ENCODE measurements at places on chromosomes 3 and 15.

DNA sequence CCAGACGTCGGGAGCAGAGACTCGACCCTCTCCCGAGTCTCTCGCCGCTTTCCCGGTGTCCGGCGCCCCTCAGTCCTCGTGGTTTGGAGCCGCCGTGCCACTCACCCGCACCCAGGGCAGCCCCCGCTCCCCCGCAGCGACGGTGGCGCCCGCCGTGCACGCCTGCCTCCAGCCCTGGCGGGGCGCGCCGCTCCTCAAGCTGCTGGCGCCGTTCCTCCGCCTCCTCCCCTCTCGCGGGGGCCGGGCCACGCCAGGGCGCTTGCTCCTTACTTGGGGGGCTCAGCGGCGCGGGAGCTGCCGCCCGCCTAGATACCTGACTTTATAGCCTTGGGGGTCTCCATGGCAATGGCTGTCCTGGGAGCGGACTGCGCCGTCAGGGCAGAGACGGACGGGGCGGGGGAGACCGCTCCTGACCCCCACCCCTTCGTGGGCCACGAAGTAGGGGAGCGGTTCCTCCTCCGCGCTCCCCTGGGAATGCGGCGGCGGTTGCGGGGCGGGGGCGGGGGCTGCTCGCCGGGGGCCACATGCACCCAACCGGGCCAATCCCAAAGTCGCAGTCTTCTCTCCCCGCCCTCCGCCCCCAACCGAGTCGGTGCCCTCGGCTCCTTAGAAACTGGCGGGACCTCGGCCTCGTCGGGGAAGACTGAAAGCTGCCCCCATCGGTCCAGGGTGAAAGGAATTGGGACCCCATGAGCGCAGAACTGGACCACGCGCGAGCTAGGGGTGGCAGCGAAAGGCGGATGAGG, at the start of gene ANKRD63:
Gene ANKRD63, minus strand, starts transcription at position 196 of the 746 bp plus-strand sequence. CDS start 478 bp downstream, outside the sequence.
- DNase-seq: no peak

GRCh38 chr15:91447991-91448644, 348.1 kb downstream of the SV2B start:
- DNase-seq: no peak

DNA sequence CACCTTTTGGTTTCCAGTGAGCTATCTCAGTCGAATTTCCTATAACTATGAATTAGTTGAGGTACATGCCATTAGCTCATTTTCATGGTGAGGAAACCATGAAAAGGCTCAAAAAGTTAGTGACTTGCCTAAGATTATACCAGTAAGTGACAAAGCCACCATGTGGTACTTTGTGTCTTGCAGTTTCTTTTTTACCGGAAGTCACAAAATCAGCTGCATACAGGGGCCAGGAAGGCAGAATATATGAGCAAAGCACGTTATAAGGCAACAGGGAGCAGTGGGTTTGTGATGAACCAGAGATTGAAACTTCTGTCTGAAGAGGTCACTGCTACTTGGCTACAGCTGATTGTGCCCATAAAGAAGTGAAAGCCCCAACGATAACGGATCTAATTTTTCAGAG, 50.3 kb downstream of the CMTM8 start:
- DNase-seq: no peak

DNA sequence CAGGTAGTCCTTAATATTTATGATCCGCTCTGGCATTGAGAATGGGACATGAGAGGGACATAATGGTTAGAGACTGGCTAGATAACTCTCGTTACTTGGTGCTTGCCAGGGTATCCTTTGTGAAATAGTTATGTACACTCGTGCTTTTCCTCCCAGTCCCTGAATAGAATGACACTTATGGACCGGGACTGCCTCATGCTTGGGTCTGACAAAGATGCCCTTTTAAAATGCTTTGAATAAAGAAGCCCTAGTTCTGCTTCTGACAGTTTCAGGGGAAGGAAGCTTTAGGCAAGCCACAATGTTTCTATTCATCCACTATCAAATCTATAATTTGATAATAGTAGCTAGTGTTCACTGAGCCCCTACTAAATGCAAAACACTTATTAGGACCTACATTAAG, 29.4 kb downstream of the POLR2M start:
- DNase-seq: no peak

GRCh38 chr3:169965562-169966427, 812 bp upstream of the SEC62 start:
- no peak for DNase-seq

GRCh38 chr3:187935623-187936156, 190.4 kb upstream of the BCL6 start:
- DNase-seq: no peak

- DNase-seq: no peak
Observed at GRCh38 chr15:39946862-39947261, 12.9 kb downstream of the EIF2AK4 start.

DNA sequence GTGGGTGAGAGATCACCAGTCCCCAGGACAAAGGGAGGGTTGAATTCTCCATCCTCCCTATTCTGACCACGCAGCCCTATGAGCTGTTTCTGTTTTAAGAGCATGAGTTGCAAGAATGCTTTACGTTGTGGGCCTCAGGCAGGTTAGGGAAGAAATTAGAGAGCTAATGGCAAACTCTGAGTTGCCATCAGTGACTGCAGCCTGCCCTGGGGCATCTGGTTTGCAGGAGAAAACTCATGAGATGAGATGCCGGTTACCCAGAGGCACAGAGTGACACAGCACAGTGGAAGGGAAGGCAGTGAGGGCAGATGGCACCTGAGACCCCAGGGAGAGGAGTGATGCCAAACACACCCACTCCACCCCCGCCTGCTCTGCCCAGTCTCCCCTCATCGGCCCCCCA, 265.3 kb downstream of the CD47 start:
- DNase-seq: no peak

DNA sequence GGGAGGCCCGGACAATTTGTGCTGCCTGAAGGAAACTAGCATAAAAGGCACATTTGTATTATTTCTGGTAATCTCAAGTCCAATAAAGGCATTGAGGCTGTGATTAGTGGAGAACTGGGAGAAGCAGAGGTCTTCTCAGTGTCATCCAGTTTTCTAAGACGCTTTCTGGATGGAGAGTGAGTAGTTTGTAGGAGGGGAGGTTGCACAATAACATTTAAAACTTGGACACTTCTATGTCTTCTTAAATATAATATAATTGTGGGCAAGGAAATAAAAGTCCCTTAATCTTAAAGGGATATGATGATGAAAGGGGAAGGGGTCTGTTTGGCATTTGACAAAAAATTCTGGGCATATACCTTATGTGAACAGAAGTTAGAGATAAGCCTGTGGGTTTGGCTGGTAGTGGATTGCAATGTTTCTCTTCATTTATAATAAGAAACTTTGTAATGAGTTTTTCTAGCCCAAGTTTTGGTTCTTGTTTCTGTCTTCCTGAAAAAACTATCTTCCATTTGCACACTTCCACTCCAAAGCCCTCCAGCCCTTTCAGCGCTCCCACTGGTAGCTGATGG, 291.6 kb upstream of the TGFBR2 start:
- DNase-seq: no peak

DNA sequence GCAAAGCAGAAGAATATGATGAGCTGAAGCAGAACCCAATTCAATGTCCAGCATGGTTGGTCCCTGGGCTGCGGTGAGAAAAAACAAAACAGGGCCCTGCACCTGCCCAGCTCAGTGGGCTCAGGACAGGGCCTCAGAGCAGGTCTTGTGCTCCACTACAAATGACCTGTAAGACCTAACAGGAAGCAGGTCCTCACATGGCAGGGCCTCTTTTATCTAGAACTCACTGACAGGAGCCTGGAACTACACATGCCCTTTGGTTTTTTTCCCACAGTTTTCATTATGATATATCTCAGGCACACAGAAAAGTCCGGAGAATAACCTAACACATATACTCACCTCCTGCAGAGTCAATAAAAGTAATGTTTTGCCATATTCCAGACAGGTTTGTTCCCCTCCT, 38.4 kb downstream of the CCDC12 start:
- no peak for DNase-seq

- no peak for DNase-seq
Observed at GRCh38 chr15:80531796-80532195, 127.6 kb downstream of the ARNT2 start.

DNA sequence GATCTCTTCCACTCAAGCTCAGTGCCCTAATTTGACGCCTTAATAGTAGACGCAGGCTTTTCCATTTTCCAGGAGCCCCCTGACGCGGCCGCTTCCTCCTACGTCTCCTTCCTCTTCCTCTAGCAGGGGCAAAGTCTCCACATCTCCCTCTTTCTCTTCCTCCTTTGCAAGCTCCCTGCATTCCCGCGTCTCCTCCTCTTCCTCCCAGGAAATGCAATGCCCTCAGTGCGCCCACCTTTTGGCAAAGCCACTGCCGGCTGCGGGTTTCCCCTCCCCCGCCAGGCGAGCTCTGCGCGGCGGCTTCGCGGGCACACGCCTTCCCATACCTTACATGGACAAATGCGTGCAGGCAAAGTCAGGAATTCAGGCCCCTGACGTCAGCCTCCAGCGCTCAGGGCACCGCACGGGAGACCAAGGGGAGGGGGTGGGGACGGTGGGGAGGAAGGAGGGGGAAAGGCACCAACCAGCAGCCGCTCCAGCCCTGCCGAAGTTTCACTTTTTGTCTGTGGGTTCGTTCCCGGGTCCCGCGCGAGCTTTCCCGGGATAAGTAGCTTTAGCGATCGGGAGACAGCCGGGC, 432 bp upstream of the LPP start:
- peak; percentile 92 for DNase-seq

- DNase-seq: no peak
Observed at GRCh38 chr15:93241696-93242585, 152.9 kb upstream of the RGMA start.

GRCh38 chr3:162390891-162391290, 894.3 kb downstream of the OTOL1 start:
- no peak for DNase-seq

DNA sequence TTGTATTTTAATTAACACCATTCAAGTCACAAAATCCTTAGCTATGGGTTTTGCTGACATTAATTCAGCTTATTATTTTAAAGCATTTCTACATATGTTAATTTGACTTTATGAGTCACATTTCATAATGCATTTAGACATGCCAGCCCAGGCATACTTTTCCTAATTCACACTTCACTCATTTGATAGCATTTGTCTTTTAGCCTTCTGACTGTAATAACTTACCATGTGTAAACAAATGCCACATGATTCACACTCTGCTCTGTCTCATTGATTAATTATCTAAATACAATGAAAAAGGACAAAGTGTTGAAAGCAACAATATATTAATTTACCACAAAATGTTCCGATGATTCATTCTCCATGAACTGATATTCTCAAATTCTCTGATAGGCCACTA, 927.8 kb upstream of the EPHA6 start:
- DNase-seq: no peak

GRCh38 chr3:64278625-64279024, 53.4 kb upstream of the PRICKLE2 start:
- DNase-seq: no peak

DNA sequence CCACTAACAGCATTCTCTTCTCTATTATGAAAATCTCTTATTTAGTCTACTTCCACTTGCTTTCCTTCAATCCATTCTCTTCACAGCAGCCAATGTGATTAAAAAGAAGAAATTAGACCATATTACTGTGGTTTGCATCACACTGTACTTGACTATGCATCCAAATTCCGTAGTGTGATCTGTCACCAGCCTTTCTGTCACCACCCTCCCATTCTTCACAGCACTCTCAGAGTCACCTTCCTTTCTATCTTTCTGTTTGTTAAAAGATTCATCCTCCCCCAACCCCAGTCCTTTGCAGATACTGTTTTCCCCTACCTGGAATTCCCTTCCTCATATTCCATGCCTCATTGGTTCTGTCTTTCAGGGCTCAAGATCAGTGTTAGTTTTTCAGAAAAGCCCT, 55.0 kb upstream of the ABHD10 start:
- DNase-seq: no peak

DNA sequence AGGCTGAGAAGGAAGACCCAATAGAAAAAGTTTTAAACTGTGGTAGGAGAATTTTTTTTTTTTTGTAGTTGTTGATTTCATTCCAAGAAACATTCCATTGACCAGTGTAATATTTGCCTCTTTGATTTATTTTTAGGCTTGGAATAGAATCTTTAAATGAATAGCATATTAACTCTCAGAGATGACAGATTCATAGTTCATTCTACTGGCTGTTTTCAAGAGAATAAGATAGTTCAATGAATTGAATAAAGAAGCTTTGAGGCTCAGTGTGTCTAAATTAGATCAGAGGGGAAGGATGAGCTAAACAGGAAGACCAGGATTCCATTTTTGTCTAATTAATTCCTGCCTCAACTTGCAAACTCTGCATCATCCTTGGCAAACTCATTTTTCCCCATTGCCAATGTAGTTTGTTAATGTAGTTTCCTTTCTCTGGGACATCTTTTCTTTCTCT, 98.4 kb downstream of the NAALADL2 start:
- no peak for DNase-seq
